CD4-positive, alpha-beta T cell treated with Interferon alpha-2 for 1 hour (primary cell): ENCODE measurements at places on chromosomes 7 and 10.

DNA sequence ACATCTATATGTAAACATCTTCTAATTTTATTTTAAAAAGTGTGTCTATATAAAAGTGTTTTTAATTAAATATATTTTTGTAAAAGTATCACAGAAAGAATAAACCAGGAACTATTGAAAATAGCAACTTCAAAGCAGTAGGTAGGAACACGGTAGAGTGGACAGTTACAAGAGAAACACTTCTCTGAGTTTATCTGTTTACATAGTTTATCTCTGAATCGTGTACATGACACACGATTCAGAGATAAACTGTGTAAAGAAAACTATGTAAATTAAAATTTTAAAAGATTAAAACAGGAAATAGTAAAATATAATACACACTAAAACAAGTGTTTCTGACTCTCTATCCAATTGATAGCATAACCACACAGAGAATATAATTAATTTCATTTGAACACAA, 25.1 kb upstream of the FAM170B start:
- DNase-seq: no peak

GRCh38 chr7:150944066-150945042, 33.8 kb downstream of the KCNH2 start:
- DNase-seq: no peak

- no peak for DNase-seq
Measured at GRCh38 chr7:106465704-106466468, 181.1 kb upstream of the NAMPT start.

DNA sequence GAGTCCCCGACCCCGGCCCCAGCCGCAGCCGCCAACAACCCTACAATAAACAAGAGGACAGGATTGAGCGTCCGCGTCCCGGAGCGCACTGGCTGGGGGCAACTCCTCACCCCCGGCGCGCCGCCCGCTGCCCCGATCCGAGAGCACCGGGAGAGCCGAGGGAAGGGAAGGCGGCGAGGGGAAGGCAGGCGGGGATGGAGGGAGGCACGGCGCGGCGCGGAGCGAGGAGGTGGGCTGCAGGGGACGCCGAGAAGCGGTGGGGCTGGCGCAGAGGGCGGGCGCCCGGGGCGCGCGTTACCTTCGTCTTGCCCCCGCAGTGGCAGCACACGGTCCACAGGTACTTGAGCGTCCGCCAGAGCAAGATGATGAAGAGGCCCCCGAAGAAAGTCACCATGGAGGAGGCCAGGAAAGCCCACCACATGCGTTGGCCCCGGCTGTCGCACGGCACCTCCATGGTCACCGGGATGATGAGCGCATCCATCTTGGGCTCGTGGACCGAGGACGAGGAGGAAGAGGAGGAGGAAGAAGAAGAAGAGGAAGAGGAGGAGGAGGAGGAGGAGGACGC, 559 bp downstream of the KCNMA1 start:
- no peak for DNase-seq

DNA sequence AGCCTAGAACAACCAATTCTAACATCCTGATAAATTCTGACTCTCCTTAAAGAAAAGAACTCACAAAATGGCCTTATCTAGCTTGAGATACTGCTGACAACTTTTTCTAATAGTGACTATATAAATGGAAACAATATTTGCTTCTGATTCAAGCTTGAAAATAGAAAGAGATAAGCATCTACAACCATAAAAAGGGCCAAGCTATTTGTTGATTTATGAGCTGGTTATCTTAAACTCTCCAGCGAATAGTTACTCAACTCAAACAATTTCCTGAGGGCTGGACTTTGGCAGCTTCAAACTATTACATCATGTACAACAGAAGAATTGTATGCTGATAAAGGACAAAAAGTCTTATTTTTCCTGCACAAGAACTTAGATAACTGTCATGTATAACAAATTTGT, 4.6 kb downstream of the USP54 start:
- no peak for DNase-seq

DNA sequence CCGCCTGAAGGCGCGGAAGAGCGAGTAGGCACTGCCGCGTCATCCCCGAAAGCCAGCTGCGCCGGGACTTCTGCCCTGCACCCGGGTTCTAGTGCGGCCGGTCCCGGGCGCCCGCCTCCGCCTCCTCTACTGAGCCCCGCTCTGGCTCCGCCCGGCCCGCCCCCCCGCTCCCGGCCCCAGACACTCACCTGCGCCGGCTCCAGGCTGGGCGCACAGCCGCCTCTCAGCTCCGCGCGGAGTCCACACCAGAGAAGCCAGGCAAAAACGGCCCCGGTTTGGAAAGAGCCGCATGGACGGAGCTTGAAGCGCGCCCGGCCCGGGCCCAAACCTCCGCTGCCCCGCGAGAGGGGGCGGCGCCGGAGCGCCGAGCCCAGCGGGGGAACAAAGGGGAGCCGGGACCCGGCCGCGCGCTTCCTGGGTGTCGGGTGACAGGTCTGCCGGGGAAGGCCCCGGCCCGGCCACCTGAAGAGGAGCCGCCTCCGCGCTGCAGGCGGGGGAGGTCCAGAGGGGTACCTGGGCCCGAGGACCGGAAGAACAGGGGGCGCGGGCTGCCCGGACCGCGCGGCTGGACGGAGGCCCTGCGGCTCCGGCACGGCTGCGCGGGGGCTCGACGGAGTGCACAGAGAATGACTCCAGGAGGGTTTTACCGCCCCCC, 168.2 kb downstream of the NRF1 start:
- DNase-seq: no peak

- DNase-seq: no peak
Measured at GRCh38 chr7:30708412-30708811, 26.2 kb upstream of the CRHR2 start.

GRCh38 chr7:2198206-2198605, 34.5 kb downstream of the MAD1L1 start:
- DNase-seq: no peak

GRCh38 chr7:100400656-100401055, 27.4 kb downstream of the PILRA start:
- DNase-seq: peak; percentile 8

- DNase-seq: no peak
Measured at GRCh38 chr10:18140149-18140956, at the start of gene CACNB2. CACNB2 (plus strand) TSS chr10:18140424.

GRCh38 chr10:8778713-8779112, 724.2 kb downstream of the GATA3 start:
- DNase-seq: no peak

DNA sequence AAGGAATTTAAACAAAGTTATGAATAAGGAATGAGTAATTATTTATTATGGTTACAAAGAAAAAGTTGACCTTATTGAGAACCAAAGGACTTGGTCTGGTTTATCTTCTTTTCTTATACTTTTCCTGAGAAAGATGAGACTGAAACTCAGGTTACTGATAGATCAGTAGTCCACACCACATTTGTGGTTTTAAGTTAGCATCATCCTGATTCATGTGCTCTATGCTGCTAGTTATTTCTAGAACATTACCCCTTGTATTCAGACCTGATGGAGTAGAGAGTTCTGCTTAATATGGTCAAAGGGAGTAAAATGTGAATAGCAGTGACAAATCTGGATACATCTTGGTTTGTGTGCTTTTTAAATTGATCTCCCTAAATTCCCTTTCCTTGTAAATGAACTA, 63.8 kb downstream of the FOXP2 start:
- DNase-seq: no peak

GRCh38 chr10:103746598-103746997, 108.8 kb downstream of the SH3PXD2A start:
- DNase-seq: no peak

- no peak for DNase-seq
Measured at GRCh38 chr7:155754165-155754564, 58.1 kb downstream of the SHH start.

DNA sequence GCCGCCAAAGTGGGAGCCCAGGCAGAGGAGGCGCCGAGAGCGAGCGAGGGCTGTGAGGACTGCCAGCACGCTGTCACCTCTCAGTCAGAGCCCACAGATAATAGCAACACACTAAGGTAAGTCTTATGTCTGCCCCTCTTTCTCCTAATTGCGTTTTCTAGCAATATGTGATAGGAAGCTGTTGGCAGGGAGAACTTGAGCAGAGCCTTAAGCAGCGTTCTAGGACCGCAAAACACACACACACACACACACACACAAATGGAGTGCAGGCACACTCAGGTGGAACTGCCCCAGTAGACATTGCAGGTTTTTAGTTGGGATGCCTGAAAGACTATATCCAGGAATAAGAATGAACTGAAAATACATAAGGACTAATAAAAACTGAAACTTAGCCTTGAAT, 1188.5 kb downstream of the NXPH1 start:
- no peak for DNase-seq

- DNase-seq: no peak
Measured at GRCh38 chr7:124645704-124646103, 119.9 kb downstream of the GPR37 start.

DNA sequence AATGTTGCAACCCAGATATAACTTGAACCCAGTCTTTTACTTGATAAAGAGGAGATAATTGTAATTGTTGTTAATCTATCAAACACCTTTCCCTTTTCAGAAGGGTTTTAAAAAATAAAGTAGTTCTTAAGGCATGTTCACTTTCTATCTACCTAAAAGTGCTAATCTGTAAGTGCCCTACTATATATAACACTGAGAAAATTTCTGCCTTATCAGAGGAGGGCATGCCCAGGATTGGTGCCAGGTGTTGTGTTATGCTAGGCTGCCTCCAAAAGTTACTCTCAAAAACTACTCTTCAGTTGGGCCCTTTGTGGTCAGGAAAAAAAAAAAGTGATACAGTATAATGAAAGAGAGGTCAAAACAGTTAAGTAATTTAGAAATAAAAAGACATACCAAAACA, 36.3 kb downstream of the SMNDC1 start:
- no peak for DNase-seq

DNA sequence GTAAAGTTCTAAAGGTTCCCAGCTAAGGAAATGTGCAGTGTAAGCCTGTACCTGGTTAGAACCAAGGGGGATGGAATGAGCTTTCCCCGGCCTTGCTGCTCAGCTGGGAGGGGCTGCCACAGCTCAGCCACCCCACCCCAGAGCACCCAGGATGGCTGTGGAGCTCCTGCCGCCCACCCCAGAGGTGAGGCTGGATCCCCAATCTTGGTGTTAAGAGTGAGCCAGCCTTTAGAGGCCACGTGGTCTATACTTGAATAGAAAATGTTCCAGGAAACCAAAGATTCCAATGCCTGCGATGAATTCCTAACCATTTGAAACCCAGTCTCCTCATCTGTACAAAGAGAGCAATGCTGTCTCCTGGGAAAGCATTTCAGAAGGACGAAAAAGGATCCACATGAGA, 16.5 kb downstream of the DIP2C start:
- no peak for DNase-seq

DNA sequence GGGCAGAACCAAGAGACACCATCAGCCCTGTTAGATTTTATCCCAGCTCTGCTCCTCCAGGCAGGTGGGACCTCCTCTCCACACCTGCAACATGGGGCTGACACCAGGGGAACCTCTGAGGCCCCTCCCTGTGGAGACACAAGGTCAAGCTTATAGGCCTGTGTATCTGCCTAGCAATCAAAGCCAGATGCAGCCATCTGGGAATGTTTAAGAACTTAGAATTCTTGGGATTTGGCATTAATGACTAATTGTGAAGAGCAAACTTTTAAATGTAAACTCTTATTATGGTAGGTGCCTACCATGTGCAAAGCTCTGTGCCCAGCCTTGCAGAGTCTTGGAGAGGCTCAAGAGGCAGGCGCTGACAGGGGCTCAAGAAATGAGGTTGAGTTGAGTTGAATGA, 52.1 kb downstream of the TBATA start:
- no peak for DNase-seq

GRCh38 chr7:50743016-50743415, 39.7 kb downstream of the GRB10 start:
- DNase-seq: no peak

DNA sequence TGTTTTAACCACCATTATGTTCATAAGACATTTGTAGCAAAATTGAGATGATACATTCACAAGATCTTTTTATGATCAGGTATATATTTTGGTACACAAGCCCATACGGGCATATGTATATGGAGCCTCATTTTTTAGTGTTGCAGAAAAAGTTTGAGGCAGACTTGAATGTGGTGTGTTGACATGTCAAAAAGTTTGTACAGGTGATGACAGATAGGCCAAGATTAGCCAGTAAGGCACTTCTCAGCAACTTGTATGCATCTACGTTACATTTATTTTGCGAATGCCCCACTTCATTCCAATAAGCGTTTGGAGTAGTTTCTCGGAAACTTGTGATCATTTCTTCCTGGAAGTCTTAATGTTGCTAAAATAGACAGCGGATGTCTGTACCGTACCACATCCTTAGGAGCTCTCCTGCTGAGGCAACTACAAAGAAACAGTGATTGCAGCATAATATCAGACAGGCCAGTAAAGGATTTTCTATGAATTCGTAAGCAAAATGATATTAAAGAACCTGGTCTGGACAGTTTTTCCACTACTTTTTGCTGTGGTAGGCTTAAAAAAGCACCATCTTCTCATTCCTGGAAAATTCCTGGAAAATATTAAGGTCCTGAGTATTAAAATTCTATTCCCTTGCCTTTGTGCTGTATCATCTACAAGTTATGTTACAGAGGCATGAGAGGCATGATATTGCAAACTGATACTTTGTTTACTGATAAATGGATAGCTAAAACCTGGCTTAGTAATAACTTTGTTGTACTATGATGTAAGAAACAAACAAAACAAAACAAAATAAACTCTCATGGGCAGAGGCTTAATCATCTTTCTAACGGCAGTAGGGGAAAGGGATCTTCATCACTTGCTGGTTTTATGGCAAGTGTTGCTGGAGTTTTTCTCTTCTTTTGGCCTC, 153.6 kb downstream of the HDAC9 start:
- DNase-seq: peak; percentile 39

- DNase-seq: no peak
Measured at GRCh38 chr10:106935978-106936451, 228.5 kb downstream of the SORCS1 start.

GRCh38 chr10:75468612-75469005, 37.2 kb downstream of the LRMDA start:
- no peak for DNase-seq

- DNase-seq: no peak
Measured at GRCh38 chr7:91198371-91198770, 65.9 kb upstream of the FZD1 start.

DNA sequence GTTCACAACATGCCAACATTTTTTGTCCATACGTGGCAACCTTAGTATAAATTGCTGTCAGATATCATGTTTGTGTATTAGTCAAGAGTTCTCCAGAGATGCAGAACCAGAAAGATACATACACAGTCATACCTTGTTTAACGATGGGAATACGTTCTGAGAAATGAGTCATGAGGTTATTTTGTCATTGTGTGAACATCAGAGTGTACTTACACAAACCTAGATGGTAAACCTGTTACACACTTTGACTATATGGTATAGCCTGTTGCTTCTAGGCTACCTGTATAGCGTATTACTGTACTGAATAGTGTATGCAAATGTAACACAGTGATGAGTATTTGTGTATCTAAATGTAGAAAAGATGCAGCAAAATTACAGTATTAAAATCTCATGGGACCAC, 22.3 kb downstream of the ZNF518A start:
- DNase-seq: no peak
